ENCODE measurements at places on chromosomes 4 and X. TPM values are rescaled to one million over a fixed set of nuclear protein-coding genes. Genes with fewer than 3 reads are reported as not detected.

GRCh38 chr4:14961292-14961691 is 41.0 kb upstream of the CPEB2 start:
- DNase-seq = no peak

TKTL2 gene
- 0.47 TPM for total RNA-seq

DNA sequence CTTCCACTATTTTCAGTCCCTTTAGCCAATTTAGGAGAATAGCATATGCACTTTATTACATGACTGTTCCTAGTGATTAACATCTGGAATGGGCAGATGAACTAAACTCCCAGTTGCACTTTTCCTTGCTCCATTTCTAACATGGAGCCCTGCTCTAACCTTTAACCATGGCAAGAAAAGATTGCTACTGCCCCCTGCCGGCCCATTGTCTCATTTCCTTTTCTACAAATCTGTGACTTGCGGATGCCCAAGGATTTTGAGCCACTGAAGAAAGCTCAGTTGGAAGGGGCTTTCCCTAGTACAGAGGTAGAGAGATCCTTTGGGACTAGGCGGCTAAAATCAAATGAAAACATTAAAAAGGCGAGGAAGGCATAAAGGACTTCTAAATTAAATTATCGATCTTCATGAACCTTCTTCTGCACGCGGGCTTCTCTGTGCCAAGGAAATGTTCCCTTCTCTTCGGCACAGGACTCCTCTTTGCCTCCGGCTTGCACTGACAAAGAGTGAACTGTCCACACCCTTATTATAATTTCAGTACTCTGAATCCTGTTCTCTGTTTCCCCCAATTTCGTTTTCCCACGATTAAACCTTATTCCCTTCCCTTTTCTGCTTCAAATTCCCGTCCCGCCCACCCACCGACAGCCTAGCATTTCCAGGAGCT is 577 bp upstream of the GLRA2 start:
- DNase-seq = peak; percentile 21

GRCh38 chr4:89259301-89260028 is 48.1 kb downstream of the GPRIN3 start:
- DNase-seq = no peak

DNA sequence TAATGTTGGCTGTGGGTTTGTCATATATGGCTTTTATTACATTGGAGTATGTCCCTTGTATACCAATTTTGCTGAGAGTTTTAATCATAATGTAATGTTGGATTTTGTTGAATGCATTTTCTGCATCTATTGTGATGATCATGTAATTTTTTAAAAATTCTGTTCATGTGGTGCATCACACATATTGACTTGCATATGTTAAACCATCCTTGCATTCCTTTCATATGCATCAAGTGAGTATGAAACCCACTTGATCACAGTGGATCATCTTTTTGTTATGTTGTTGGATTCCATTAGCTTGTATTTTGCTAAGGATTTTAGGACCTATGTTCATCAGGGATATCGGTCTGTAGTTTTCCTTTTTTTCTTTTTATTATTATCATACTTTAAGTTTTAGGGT is 12.1 kb downstream of the HEPH start:
- no peak for DNase-seq

DNA sequence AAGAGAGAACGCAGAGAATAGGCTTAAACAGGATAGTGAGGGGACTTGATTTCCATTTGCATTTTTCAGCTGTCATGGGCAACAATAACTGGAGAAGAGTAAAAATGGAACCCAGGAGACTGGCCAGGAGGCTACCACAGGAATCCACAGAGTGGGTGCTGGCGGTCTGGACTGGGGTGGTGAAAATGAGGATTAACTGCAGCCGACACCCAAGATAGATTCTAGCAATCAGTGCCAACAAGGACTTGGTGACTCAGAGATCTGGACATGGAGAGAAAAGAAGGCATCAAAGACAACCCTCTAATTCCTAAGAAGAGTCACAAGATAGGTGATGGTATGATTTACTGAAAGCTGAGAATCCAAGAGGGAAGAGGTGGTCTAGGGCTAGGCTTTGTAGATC is 102.8 kb downstream of the ATP8A1 start:
- no peak for DNase-seq

Measured in occipital lobe (tissue), 3 donors.